Skin of body (tissue), 3 donors: ENCODE measurements at places on chromosomes 12 and 14. TPM values are rescaled to one million over a fixed set of nuclear protein-coding genes. Genes with fewer than 3 reads are reported as not detected.

The BIN2 gene
- total RNA-seq, result 5.6 TPM

GRCh38 chr12:107660235-107660634, 25.4 kb upstream of the PWP1 start:
- DNase-seq, result no peak

- peak; percentile 10 for DNase-seq
Observed at GRCh38 chr12:7645395-7646177, 20.1 kb downstream of the APOBEC1 start.

The ZNF385A gene
- 10.5 TPM for total RNA-seq

DNA sequence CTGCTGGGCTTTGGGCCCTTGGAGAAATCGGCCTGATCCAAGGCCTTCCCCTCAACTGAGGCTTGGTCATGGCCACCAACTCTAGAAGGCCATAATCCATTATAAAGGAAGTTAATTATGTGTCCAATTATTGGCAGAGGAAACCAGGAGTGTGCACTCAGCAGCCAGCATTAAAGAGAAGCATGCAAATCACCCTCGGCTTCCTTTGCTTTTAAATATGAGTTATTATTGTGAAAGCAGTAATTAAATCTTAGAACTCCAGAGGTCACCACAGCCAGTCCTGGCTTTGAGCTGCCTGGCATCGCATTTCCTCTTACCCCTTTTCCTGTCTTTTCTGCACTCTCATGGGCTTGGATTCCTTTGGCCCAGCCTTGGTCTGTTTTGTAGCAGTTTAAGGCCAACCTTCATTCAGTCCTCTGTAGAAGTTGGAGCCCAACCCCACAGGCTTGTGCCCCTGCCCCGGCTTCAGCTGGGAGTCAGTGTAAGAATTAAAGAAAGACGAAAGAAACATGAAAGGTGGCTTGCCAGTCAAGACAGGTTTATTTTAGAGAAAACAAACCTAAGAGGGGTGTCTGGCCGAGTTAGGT, 14.7 kb upstream of the KRT86 start:
- no peak for DNase-seq

- no peak for DNase-seq
Observed at GRCh38 chr14:61502459-61503093, 181.2 kb downstream of the PRKCH start.

DNA sequence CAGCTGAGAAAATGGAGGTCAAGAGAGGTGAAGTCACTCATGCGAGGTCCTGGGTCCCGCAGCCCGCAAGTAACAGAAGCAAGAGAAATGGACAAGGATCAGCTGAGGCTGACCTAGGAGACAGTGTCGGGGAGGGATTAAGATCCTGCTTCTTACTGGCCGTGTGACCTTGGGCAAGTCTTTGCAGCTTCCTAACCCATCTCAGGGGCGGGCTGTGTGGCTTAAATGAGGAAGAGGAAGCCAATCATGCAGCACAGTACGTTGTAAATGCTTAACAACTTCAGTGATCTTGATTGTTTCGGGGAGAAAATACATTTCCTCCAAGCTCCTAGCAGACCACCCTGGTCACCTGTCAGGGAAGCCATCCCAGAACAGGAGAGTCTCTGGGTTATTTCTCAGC, 7.1 kb upstream of the PGF start:
- no peak for DNase-seq

DNA sequence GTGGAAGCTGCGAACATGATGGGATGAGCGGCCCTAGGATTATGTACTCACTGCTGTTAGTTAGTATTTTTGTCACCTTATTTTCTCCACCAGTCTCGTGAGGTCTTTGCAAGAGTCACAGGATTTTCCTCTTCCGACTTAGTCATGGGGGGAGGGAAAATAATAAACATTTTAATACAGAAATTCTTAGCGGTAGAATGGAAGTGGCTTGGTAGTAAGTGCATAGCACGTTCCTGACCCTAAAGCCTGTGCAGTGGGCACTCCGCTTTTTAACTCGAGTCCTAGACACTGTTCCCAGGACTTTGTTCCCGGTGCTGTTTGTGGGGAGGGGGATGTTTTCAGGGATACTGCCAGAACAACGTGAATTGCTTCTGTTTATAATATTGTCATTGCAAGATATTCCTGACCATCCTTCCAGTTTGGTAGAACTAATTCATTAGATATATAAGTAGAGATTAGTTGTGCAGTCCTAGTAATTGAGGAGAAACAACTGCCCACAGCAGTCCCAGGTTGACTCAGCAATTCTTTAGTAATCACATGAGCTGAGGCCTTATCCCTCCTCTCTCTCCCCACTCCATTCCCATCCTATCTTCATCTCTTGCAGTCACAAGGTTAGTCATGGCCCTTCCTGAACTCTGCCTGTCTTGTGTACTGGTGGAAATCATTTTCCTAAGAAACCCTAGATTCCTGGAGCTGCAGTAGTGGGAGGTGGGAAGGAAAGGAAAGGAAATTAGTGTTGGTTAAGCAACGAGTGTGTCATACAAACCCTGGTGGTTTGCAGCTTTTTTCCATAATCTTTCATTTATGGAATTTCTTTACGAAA, 799 bp downstream of the SLC38A6 start:
- no peak for DNase-seq

- DNase-seq, result no peak
Observed at GRCh38 chr12:122884860-122885259, 11.1 kb downstream of the VPS37B start.

DNA sequence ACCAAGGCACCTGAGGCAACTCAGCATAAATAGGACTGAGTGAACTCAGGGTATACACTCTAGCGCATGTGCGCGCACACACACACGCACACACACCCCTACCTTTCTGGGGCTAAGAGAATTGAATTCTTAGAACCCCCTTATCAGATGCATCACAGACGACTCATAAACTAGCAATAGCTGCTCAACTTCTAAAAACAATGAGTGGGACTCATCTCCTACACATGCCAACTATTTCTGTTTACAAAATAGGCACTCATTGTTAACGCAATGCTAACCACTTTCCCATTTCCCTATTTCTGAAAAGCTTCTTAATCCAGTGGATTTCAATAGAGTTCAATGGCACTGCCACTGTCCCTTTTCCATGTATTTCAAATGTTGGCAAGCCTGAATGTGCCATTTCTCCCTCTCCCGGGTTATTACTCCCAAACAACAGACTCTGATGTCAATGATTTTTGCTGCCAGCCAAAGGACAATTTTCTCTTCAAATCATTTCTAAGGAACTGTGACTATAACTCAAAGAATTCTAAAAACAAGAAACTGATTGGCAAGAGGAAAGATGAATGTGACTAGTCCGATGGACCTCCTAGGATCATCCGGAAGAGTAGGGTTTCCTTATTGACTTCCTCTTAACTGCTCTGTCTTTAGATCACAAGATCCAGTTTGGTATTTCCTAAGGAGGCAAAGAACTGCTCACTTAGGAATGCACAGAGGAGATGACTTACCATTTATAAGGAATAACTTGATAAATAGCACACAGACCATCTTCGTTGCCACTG, 48.8 kb downstream of the SLC38A1 start:
- DNase-seq, result no peak

DNA sequence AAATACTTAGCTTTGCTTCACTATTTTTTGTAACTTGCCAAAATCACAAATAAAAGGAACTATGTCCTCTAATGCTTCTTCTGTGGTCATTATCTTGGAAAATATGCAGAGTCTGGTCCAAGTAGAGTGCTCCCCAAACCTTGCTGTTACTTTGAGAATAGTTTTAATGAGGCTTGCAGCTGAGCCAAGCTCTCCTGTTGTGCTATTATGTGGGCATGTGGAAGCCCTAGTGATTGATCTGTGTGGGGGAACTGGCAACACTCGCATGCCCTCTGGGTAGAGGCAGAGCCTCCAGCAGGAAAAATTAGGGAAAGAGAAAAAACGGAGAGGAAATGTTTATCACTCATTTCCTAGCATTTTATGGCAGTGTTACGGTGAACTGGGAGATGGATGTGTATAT, 473.1 kb downstream of the EGLN3 start:
- DNase-seq, result no peak

DNA sequence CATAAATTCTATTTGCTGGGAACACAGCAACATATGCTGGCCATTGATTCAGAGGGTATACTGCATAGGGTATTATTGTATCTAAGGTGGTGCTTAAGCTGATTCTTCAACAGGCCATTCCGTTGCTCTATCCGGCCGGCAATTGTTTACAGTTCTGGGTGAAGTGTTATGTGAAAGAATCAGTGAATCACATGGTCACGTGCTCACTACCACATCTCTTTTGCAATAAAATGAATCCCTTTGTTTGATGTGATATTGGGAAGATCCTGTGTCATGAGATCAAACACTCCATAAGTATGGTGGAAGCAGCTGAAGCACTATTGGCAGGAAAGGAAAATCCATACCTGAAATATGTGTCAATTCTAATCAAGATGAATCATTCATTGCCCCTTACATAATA, 7.6 kb upstream of the USP15 start:
- no peak for DNase-seq

DNA sequence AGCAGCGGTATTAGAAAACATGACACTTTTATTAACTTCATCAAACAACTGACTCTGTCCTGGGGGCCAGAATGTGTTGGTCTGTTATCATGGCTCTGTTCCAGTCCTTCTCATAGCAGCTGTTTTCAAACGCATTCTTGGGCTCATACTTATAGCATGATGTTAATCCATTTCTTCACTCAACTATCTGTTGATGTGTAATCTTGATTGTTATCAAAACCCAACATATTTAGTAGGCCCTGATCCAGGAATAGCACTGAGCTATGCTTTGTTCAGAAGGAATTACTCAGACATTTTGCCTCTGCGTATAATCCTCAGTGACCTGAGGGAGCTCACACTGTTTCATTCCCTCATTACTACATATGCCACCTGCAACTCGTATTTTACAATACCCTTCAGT, 315.9 kb downstream of the BMP4 start:
- peak; percentile 72 for DNase-seq

GRCh38 chr14:75339059-75339458, 60.4 kb downstream of the FOS start:
- peak; percentile 33 for DNase-seq

- no peak for DNase-seq
Observed at GRCh38 chr14:55536204-55536708, 43.8 kb upstream of the KTN1 start.

The ESPL1 gene
- total RNA-seq, result 5.6 TPM
